M059J (cell line): ENCODE measurements at places on chromosomes 16 and 17. TPM values are rescaled to one million over a fixed set of nuclear protein-coding genes. Genes with fewer than 3 reads are reported as not detected.

The IRX6 gene
- total RNA-seq: not detected in 2 replicates

The TMEM97 gene
- 31.4 and 41.8 TPM in 2 replicates for total RNA-seq

The IGFALS gene
- 0.07 TPM in 1 of 2 replicates, not detected in the other for total RNA-seq

- DNase-seq: peak; percentile 99
These were observed 35.0 kb downstream of the ZCCHC14 start for GRCh38 chr16:87457709-87458423.

- DNase-seq: no peak
These were observed 11.5 kb downstream of the ZNF276 start for GRCh38 chr16:89732918-89733242.

DNA sequence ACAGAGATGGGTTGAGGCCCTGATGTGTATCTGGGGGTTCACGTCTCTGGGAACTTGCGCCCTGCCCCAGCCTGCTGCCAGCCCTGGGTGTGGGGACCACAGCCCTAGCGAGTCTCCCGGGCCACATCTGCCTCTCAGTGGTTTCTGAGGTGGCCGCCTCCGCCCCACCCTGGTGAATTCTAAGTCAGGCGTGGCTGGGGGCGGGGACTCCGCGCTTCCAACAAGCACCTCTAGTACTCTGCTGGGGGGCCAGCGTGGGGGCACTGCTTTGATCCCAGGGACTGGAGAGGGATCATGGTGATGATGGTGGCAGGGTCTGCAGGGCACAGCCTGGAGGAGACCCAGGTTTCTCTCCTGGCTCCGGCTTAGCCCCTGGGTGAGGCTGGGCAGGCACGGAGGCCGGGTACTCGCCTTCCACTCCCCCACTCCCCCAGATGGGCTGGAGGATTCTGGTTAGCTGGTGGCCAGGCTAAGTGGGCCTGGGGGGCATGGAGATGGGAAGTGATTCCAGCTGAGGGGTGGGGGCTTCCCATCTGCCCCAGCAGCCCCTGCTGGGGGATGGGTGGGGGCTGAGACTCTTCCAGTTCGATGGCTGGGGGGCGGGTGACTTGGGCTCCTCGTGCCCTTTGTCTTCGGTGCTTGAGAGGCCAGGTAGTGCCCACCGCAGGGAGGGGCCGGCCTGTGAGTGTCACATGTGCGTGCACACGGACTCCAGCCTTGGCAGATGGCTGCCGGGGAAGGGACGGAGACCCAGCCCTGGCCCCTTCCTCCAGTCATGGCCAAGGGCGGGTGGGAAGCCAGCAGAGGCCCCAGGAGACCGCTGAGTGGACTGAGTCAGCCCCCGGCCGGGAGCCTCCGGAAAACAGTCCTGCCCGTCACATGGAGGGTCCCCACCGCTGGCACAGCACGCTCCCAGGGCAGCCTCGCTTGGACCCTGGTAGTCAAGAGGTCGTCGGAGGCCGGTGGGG is 3.9 kb downstream of the GLIS2 start:
- no peak for DNase-seq

GRCh38 chr16:3327514-3327913 is 22.2 kb downstream of the ZNF75A start:
- no peak for DNase-seq

- DNase-seq: no peak
These were observed 20.7 kb upstream of the PRM1 start for GRCh38 chr16:11301645-11302501.

GRCh38 chr17:41697122-41697962 is 8.7 kb downstream of the EIF1 start:
- DNase-seq: no peak

DNA sequence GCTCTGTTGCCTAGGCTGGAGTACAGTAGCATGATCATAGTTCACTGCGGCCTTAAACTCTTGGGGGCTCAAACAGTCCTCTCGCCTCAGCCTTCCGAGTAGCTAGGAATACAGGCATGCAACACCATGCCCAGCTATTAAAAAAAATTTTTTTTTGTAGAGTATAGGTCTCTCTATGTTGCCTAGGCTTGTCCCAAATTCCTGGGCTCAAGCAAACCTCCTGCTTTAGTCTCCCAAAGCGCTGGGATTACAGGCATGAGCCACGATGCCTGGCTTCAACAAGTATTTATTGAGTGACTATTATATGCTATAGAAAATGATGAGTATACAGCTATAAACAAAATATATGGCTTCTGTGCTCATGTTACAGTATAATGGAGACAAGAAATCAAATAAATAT is 66.7 kb upstream of the C17orf78 start:
- no peak for DNase-seq

- DNase-seq: peak; percentile 49
These were observed 751 bp downstream of the DCAF7 start for GRCh38 chr17:63550817-63551639.

DNA sequence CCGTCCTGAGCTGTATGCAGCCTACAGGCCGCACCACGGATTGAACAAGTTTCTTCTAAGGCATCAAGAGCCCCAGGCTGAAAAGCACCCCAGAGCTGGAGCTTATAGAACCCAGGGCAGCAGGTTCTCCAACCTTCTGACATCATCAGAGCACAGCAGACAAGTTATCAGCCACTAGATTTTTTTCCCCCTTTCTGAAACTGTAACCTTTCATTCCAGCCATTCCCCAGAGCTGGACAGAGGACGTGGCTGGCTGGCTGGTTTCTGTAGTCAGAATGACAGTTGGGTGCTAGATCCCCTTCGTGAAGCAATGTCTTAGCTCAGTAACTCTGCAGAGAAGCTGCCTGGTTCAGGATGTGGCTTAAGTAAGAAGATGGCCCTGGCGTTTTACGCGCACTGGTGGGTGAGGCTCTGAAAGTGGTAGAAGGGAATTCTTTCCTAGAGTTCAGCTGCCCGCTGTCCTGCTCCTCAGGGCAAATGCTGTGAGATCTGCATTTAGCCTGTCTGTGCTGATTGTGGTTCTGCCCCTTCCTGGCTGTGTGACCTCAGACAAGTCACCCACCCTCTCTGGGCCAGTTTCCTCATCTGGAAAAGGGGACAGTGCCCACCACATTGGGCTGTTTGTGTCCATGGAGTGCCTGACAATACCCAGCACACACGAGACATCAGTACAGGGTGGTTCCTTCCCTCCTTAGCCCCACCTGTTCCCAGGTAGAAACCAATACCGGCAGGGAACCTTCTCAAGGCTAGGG is 9.1 kb downstream of the DEXI start:
- no peak for DNase-seq

- peak; percentile 83 for DNase-seq
These were observed 519 bp downstream of the DDX5 start for GRCh38 chr17:64505340-64506200.

- DNase-seq: no peak
These were observed 30.9 kb downstream of the PAFAH1B1 start for GRCh38 chr17:2624292-2624731.

- DNase-seq: no peak
These were observed 462.0 kb downstream of the HS3ST3B1 start for GRCh38 chr17:14762736-14763479.
